Spinal cord (tissue), 10 donors: ENCODE measurements at places on chromosomes 7 and 10.

DNA sequence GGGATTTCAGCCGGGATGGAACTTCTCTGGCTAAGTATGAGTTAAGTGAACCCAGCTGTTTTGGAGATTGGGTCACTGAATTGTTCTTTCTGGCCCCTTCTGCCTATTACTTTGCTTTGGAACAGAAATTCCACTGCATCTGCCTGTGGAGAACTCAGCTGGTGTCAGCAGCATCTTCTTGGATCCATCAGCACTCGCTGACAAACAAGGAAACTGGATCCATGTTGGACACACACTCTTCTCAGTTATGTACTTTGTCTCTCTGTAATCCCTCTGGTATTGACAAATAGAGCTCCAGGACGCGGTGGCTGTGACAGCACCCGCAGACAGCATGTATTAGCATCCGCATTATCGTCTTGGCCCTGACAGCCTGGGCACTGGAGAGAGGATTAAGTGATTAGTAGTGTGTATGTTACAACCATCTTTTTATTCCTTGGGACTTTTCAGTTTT, 73.0 kb upstream of the BMPER start:
- no peak for DNase-seq

- no peak for DNase-seq
Observed at GRCh38 chr10:13047529-13048206, 46.2 kb upstream of the CCDC3 start.

GRCh38 chr10:94000638-94001415, 7.1 kb downstream of the PLCE1 start:
- no peak for DNase-seq

DNA sequence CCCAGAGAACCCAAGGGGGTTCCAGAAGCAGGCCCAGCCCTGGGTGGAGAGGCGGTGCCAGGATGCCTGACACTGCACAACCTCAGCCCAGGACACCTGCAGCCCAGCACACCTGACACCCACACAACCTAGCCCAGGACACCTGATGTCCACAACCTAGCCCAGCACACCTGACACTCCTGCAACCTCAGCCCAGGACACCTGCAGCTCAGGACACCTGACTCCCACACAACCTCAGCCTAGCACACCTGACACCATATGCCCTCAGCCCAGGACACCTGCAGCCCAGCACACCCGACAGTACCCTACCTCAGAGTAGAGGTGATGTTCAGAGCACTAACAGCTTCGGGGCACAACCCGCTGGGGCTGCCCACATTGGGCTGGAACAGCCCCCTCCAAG, 87.3 kb downstream of the PAXIP1 start:
- no peak for DNase-seq

- no peak for DNase-seq
Observed at GRCh38 chr7:135710417-135711138, 17.4 kb downstream of the SLC13A4 start.

- no peak for DNase-seq
Observed at GRCh38 chr7:25707768-25708620, 444.0 kb upstream of the NFE2L3 start.

DNA sequence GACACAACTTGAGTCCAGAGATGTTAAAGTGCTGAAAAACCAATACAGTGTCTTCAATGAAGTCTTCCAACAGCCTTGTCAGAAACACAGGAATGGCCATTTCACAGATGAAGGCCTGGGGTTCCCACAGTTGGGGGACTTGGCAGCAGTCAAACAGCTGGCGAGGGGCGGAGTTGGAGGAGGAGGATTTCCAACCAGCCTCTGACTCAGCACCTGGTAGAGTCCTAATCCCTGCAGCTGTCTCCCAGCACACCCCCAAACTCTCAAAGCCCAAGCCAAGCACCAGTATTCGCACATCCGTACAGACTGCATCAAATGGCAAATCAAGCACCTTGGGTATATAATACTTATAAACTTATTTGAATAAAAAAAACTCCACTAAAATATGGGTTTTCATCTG, 28.0 kb downstream of the CTBP2 start:
- no peak for DNase-seq
